H9 (cell line): ENCODE measurements at places on chromosomes 11 and 22. TPM values are rescaled to one million over a fixed set of nuclear protein-coding genes. Genes with fewer than 3 reads are reported as not detected.
A peak's percentile ranks its signal among the peaks of the same experiment; 100 is the strongest.

The PGR gene
- total RNA-seq = 0.02 and 0.07 TPM in 2 replicates

The DDIAS gene
- 18.6 and 22.2 TPM in 2 replicates for total RNA-seq

The TEX54 gene
- total RNA-seq = 0.53 and 1.2 TPM in 2 replicates

The TSSK2 gene
- total RNA-seq = not detected in 2 replicates

The KDM4D gene
- 1.4 and 1.9 TPM in 2 replicates for total RNA-seq

The KLHDC7B gene
- not detected in 2 replicates for total RNA-seq

The DCDC1 gene
- total RNA-seq = 0.09 and 0.22 TPM in 2 replicates

The PANX2 gene
- total RNA-seq = 6.7 and 8.0 TPM in 2 replicates

The TRMU gene
- total RNA-seq = 82.5 and 86.3 TPM in 2 replicates

The TPBGL gene
- total RNA-seq = 0.61 and 0.64 TPM in 2 replicates

The SULT4A1 gene
- total RNA-seq = 15.0 and 16.2 TPM in 2 replicates

- DNase-seq = no peak
These were observed 1310.1 kb upstream of the RAG2 start for GRCh38 chr11:37908219-37908548.

DNA sequence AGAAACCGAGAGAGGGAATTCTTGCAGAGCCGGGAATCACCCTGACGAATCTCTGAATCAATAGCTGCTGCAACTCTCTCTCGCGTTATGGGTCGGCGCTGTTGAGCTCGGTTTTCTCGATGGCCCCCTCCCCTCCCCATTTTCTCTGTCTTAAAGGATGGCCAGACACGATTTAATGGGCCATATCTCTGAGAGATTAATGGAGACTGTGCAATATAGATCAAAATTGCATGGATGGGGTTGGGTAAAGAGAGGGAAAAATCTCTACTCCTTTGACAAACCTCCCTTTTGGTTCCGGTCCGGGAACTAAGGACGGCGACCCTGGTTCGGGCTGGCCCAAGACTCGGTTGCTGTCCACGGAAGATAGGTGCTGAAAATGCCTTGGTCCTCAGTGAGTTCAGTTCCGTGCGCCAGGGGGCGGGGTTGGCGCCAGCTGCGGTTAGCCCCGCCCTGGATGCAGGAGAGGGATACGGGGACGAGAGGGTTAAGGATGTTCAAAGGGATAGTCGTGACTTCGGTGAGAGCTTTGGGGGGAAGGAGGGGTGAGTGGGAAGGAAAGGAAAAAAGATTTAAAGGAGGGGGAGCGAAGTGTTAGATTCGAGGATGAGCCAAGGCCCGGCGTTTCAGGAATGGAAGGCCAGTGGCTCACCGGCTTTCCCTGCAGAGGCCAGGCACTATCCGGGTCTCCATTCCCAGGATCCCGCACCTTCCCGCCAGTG lies 103.6 kb upstream of the HSD17B12 start:
- peak; percentile 86 for DNase-seq

DNA sequence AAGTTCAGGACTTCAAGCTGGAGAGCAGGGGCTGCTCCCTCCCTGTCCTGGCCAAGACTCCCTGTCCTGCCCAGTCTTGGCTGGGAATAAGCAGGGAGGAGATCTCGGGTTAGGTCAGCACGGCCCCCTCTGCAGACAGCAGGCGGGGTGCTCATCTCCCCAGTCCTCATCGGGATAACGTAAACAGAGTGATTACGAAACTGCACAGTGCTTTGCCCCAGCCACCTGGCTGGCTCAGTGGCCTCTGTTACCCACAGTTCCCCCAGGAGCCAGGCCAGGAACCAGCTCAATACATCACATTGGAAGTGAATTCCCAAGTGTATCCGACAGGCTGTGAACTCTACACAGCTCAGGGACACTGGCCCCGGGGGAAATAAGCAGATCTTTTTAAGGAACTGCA lies 42.7 kb upstream of the KCNJ11 start:
- DNase-seq = no peak

- no peak for DNase-seq
These were observed 55.3 kb downstream of the SHANK2 start for GRCh38 chr11:71197096-71197495.

- DNase-seq = no peak
These were observed 14.1 kb downstream of the SERPIND1 start for GRCh38 chr22:20787746-20788626.

- peak; percentile 77 for DNase-seq
These were observed 15.9 kb upstream of the HYLS1 start for GRCh38 chr11:125871391-125872137.

DNA sequence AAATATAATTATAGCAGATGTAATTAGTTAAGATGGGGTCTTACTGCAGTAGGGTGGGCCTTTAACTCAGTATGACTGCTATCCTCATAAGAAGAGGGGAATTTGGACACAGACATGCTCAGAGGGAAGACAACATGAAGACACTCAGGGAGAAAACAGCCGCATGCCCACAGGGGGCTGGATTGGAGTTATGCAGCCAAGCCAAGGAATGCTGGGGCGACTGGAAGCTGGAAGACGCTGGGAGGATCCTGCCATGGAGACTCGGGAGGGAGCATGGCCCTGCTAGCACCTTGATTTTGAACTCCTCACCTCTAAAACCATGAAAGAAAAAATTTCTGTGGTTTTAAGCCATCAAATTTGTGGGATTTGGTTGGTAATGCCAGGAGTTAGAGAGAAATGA lies 40.9 kb downstream of the PANX1 start:
- DNase-seq = no peak

GRCh38 chr22:27336151-27337090 lies 465.1 kb downstream of the MN1 start:
- DNase-seq = no peak

- peak; percentile 65 for DNase-seq
These were observed at the start of gene PLXNB2 for GRCh38 chr22:50306753-50307749. PLXNB2 (minus strand) TSS chr22:50307646; CDS start chr22:50290584, 17,062 bp downstream.

GRCh38 chr22:37206841-37207821 lies 5.1 kb downstream of the SSTR3 start:
- DNase-seq = no peak

- DNase-seq = no peak
These were observed 51.0 kb downstream of the PPFIBP2 start for GRCh38 chr11:7564803-7565202.

- DNase-seq = no peak
These were observed 15.1 kb downstream of the RAB30 start for GRCh38 chr11:83056611-83057010.

DNA sequence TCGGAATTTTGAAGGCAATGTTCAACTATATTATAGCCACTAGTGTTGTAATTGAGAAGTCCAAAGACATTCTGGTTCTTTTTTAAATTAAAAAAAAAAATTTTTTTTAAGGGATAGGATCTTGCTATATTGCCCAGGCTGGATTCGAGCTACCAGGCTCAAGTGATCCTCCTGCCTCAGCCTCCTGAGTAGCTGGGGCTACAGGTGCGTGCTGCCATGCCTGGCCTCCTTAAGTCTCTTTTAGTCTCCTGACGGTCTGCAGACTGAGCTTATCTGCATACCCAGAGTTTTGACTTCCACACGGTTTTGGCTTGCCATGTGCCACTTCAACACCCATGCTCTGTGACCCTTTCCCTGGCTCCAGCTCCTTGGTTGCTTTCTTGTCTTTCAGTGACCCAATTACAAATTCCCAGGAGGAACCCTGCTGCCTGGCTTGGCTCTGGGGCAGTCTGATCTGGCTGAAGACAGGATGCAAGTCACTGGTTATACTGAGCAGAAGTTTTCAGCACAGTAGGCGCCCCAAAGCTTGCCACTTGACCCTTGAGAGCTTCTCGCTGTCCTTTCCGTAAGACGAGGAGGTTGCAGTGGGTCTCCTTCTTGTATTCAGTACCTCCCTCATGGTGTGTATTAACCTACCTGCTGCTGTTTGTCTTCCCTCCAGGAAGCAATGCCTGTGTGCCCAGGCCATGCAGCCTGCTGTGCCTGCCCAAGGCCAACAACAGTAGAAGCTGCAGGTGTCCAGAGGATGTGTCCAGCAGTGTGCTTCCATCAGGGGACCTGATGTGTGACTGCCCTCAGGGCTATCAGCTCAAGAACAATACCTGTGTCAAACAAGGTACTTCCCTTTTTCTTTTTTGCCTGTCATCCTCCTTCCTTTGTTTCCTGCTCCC lies 113.8 kb upstream of the SORL1-AS1 start:
- no peak for DNase-seq

- DNase-seq = no peak
These were observed 10.2 kb upstream of the ALG8 start for GRCh38 chr11:78149646-78150045.

DNA sequence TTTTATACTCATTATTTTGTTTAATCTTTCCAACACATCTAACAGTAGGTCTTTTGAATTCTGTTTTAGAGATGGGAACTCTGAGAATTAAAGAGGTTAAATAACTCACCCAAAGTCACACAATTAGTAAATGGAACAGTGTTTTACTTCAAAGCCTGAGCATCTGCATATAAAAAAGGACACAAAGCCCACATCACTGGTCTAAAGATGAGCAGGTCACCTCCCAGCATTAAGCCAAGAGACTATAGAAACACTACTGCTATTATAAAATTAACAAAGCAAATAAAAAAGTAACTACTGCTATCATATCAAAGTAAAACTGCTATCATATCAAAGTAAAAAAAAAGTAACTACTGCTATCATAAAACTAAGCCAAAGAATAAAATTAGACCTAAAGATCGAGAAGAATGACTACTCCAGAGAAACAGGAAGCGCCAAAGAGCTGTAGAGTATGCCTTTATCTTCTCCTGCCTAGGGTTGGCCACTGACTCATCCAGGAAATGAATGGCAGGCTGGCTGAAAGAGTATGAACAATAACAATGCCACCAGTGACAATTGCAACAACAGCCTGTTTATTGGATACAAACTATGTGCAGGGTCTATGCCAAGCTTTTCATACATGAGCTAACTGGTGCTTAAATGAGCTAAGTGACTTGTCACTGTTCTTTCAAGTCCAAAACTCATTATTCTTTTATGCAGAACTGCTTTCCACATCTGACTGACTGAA lies 1153.0 kb upstream of the TENM4 start:
- no peak for DNase-seq

DNA sequence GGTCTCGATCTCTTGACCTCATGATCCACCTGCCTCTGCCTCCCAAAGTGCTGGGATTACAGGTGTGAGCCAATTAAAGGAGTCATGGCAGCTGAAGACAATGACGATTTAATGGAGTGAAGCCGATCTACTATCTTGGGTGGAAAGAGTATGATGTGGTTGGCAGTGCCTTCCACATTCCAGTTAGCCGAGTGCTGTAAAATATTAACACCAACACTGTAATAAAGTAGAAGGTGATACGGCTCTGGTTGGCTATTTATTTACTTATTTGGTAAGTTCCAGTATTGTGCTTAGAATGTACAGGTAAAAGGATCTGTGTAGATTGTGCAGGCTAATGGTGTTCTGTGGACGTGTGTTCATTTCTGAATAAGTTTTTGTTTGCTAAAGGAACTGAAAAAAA lies 149.6 kb upstream of the MTMR2 start:
- DNase-seq = no peak
